Left cardiac atrium (tissue), 4 donors: ENCODE measurements at places on chromosomes 7 and 10. TPM values are rescaled to one million over a fixed set of nuclear protein-coding genes. Genes with fewer than 3 reads are reported as not detected.

- DNase-seq: no peak
These were observed 149.2 kb downstream of the RAMP3 start for GRCh38 chr7:45306752-45307305.

DNA sequence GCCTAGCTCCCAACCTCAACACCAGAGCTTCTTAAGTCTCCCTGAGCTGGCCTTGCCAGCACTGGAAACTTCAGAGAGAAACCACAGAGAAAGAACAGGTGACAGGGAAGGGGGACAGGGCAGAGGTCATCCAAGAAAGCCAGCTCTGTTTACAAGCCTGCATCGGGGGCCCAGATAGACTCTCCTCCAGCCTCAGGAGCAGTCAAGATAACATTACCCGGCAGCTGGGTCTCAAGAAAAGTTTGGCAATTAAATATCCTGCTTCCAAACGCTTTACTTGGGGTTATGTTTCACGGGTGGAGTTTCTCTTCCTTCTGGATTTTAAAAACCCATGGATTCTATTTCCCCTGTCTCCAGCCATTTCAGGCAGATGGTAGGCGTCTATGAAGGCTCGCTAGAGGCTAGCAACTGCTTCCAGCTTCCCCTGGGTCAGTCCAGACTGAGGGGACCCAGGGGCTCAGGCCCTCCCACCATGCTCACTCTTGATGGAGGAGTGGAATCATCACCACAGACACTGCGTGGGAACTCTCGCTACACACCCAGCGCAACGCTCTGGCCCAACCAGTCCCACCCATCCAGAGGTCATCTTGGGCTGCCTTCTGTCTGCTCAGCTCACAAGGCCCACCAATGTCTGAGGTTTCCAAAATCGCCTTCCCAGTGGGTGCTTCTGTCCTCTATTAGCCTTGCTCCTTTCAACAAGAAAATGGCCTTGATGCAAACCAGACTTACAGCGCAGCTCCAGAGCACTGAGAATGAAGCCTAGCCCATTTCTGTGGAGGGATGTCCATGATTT, 48.8 kb downstream of the SH3PXD2A start:
- no peak for DNase-seq

GRCh38 chr7:157386979-157387800, 50.4 kb downstream of the DNAJB6 start:
- peak; percentile 90 for DNase-seq

DNA sequence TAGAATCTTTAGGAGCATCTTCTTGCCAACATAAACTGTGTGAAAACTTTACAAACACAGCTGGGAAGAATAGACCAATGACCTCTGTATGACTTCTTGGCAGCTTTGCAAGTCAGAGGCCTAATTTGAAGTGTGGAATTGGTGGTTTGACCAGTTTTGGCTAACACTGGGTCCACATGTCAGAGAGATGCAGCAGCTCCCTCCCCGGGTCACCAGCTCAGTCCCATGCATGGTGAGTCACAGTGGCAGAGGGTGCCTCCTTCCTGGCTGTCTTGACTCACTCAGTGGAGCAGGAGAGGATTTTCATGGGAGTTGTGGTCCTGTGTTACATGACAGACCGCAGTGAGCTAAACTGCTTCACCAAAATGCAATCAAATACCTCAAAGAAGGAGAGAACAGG, 8.2 kb upstream of the STARD3NL start:
- DNase-seq: peak; percentile 46

LIPM gene
- total RNA-seq: not detected

DNA sequence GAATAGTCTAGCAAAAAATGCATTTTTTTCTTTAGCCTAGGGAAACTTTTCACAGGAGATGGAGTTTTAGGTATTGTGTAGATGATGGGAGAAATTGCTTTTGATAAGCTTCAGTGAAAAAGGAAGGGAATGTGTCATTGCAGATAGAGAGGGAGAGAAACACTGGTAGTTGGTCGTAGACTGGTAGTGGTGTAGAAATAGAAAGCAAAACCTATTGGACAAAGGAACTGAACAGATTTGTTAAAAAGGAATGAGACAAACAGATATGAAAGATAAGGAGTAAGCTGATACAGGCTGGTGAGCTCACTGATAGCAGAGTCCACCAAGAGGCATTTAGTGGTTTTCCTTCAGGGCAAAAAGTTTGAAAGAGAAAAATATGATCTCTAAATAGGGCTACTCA, 94.3 kb downstream of the ZEB1 start:
- DNase-seq: no peak

DNA sequence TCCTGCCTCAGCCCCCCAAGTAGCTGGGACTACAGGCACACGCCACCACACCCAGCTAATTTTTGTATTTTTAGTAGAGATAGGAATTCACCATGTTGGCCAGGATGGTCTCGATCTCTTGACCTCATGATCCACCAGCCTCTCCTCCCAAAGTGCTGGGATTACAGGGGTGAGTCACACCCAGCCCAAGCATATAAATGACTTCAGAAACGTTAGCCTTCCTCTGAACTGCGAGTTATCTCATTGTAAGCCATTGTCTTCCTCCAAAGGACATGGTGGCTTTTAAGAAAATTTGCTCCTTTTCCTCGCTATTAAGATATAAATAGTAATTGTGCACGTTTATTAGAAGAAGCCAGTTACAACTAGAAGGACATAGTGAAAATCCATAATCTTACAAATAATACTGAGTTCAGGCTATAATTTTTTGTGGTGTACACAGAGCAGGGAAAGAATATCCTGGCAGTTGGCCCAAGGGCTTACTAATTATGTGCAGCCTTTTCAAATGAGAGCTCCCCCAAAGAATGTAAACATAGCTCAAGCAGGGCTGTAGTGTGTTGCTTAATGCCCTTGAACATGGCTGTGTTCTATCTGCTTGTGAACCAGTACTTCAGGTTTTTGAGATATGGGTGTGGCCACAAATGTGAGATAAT, 495.8 kb downstream of the PARD3 start:
- no peak for DNase-seq

DNA sequence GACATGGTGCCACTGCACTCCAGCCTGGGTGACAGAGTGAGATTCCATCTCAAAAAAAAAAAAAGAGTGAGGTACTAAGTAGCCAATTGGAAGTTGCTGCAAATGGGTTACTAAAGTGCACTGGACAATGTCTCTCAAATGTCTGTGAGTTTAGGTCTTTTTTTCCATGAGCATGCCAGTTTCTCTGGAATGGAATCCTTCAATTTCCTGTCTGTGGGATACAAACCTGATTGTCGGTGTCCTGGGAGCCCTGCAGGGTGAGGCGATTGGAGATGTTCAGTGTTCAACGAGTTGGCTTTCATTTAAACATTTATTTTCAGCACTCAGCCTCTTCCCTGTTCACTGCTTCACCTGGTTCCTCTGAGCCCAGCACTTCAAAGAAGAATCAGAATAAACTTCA, 5.3 kb upstream of the CALD1 start:
- no peak for DNase-seq

CYP2W1 gene
- not detected for total RNA-seq

DNA sequence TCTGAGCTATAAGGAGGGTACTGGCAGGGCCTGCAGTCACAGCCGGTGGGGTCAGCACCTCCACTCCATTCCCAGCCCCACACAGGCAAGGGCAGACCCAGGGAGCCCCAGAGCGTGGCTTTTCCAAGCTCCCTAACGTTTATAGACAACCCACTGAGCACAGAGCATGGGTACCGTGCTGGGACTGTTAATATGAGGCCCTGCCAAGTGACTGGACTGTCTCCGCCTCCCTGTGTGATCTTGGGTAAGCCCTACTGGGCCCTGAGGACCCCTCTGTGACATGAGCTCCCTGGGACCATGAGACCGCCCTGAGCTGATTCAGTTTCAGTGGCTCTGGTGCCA, 12.4 kb downstream of the TTYH3 start:
- DNase-seq: no peak
